Hepatic stellate cell (primary cell): ENCODE measurements at places on chromosomes 5 and 9.

- no peak for DNase-seq
Observed at GRCh38 chr5:89844548-89844947, 565.0 kb downstream of the CETN3 start.

DNA sequence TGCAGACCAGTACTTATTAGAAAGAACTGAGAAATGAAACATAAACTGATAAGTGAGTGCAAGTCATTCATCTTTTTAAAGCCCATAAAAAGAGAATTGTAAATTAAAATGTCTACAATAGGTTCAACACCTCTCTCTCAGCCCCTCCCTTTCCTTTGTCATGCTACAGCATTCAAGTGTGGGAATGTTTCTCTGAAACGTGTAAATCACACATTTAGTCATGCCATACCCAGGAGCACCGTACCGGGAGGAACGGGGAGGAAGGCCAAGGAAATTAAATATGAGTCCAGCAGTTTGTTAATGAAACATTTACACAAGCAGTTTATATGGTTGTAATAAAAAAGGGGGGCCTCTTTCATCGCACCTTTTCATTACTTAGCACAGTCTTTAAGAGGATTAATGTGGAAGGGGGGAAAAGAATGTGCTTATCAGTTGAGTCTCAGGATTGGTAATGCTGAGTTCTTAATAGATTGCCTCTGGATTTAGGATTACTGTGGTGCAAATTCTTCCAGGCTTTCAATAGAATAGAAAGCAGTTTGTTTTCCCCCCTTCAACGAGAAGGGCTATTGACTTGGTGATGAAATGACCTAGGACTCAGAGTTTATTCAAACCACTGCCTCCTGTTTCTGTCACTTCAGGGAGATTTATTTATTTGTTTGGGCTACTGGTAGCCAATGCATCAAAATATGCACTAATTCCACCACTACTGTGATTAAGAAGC is 176.0 kb upstream of the ZNF608 start:
- DNase-seq, result no peak

DNA sequence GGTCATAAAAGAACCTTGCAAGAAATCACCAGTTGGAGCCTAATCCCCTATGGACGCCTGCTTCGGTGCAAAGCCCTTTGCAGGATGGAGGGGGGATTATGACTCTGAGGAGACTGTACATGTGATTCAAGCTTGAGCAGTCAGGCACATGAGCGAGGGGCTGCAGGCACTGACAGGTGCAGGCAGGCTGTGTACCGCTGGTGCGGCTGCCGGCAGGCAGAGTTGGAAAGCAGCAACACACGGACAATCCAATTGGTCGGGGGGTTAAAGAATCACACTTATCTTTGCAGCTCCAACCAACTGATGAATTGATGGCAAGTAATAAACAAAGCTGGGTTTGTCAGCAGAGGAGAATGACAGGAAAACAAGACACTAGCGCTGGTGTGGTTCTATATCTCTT is 5.7 kb downstream of the WHRN start:
- no peak for DNase-seq

- no peak for DNase-seq
Observed at GRCh38 chr9:7147121-7148090, 389.6 kb downstream of the KDM4C start.

DNA sequence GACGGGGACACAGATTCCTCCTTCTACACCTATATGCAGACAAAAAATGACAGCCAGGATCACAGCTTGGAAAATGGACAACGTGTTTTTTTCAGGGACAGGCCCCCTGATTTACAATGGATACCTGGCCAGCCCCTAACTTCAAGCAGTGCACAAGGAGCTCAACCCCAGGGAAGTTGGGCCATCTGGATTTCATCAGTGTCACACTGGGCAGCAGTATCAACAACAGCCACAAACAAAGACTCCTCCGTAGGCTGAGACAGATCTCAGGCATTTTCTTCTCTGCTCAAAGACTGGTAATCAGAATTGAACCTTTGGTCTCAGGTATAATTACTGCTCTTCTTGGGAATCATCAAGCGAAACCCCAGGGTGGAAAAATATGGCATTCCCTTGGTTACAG is 374.0 kb downstream of the ZNF608 start:
- no peak for DNase-seq

GRCh38 chr9:89025553-89025952 is 34.3 kb downstream of the S1PR3 start:
- no peak for DNase-seq

DNA sequence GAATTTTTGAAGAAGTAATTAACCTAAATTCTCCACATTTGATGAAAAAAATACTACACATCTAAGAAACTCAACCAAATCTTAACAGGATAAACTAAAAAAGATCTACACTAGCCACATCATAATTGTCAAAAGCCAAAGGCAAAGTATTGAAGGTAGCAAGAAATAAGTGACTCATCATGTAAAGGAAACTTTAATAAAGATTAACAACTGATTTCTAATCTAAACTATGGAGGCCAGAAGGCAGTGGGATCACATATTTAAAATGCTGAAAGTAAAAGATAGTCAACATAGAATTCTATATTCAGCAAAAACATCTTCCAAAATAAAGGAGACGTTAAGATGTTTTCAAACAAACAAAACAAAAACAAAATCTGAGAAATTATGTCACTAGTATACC is 2002.9 kb downstream of the MAT2B start:
- DNase-seq, result no peak

DNA sequence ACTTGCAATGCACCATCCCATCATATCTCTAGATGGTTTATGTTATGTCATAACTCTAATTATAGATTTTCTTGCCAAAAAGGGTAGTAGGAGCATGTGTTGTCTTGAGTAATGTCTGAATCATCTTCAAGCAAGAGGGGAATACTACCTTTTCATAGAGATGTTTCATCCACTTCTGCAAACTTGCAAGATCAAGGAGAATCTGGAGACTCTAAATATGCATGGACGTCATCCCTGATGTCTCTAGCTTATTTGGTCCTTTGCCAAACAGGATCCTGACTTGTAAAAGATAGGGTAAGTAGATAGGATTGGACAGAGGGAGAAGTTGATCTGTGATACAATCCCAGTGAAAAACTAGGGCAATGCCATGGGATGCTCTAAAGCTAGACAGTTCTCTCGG is 246.5 kb downstream of the DMRTA1 start:
- DNase-seq, result no peak

DNA sequence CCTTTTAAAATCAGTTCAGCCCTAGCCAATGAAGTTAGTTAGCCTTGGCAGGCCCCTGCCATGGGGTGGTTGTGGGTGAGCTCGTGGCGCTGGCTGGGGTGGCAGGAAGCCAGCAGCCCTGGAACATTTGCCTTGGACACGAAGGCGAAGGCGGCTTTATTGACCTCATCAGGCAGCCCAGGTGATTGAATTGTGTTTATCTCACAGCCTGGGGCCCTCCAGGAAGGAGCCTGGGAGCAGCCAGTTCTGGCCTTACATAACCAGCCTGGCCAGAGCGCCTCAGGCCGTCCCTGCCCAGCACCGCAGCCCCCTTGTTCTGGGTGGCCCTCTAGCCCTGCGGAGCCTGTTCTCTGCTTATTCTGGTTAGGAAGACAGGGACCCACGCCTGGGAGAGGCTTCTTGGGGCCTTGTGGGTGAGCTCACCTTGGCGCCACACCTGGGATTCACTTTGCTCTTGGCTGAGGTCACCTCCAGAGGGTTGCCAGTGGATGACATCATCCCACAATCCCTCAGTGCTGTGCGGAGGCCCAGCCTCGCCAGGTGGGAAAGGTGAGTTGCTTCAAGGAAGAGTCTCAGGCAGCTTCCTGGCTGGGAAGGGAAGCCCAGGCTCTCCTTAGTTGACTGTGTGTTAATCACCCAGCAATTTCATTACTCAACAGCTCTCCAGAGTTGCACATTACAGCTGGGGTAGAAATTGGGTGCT is 54.4 kb upstream of the RPL26L1 start:
- no peak for DNase-seq

GRCh38 chr5:181052672-181053487 is 12.8 kb downstream of the BTNL9 start:
- DNase-seq, result no peak

DNA sequence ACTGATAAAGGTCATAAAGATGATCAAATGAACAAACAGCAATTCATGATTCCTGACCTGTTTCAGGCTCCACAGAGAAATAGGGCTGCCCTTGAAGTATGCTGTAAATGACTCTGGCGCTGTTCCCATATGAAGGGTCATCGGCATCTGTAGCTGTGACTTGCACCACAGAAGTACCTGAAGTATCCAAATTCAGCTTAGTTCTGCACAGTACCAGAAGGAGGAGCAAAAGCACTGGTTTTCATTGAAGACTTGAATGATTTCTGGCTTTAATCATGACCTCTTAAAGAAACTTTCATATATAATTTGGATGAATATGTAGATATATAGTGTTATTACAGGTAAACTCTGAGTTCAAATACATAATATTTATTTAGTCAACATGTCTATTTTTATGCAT is 109.1 kb downstream of the CDH10 start:
- DNase-seq, result no peak

- no peak for DNase-seq
Observed at GRCh38 chr5:1911773-1912235, 29.1 kb upstream of the IRX4 start.

DNA sequence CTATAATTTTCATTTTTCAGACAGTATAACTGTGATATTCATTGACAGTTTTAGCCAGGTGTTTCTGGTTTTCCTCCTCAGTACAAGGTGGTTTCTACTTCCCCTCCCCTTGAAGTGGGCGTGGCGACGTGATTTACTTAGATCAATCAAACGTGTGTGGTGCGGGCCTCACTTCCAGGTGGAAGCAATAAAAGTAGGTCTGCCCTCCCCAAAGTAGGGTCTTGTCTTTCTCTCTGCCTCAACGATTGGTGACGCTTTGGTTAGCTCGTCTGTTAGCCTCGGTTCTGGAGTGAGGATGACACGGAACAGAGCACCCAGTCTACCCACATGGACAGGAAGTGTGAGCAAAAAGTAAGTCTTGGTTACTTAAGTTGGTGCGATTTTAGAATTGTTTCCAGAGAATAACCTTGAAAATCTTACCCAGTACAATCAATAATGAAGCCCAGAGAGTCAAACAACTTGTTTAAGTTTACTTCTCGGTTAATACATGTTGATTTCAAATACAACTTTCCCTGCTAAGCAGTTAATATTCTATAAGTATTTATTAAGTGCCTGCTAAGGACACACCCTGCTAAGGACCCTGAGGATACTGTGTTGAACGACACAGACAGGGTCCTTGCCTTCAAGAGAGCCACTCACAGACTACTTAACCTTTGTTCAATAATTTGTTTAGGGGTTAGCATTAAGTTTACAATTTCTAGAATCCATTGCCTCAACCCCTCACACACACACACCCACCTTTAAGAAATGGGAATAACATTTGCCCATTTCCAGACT is 48.4 kb downstream of the COX7C start:
- DNase-seq, result no peak

DNA sequence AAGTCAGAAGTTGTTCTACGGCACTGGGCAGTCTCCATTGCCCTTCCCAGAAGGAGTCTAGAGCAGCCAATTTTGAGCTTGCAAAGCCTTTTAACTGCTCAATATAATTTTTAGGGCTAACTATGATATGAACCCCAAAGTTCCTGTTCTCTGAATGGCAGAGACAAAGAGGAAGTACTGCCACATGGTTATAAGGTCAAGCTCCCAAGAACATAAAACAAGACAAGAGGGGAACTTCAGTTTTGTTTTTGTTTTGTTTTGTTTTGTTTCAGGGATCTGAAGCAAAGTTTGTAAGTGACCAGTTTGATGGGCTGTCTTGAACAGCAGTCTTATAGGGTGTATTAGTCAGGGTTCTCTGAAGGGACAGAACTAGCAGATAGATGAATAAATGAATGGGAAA is 11.9 kb upstream of the SMC2 start:
- no peak for DNase-seq

DNA sequence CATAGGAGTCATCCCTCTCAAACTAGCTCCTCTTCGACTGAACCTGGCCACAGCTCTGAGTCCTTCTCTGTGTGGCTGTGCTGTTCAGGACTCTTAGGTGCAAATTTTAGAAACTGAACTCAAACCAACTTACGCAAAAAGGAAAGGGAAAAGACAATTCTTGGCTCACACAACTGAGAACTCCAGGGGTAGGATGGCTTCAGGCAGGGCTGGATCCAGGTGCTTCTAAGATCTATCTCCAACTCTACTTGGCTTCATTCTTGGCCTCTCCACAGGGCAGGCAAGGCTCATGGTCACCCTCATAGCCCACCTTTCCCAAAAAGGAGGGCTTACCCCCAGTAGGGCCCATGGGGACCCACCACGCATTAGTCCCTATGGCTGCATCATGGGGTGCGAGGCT is 8.1 kb downstream of the ASS1 start:
- DNase-seq, result no peak

DNA sequence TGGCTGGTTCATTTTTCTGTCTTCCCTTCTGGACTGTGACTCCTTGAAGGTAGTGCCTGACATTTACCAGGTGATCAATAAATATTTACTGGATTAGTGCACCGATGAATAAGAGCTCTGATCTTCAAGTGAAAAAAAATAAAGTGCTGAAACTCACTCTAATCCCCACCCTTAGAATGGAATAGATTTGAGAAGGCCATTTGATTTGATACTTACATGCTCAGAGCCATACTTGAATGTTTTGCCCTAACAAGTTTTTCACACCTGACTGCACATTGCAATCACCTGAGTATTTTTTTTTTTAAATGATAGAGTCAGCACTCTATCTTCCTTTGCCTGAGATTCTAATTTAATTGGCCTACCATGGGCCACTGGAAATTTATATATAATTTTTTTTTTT is 105.7 kb downstream of the LRRC70 start:
- no peak for DNase-seq

DNA sequence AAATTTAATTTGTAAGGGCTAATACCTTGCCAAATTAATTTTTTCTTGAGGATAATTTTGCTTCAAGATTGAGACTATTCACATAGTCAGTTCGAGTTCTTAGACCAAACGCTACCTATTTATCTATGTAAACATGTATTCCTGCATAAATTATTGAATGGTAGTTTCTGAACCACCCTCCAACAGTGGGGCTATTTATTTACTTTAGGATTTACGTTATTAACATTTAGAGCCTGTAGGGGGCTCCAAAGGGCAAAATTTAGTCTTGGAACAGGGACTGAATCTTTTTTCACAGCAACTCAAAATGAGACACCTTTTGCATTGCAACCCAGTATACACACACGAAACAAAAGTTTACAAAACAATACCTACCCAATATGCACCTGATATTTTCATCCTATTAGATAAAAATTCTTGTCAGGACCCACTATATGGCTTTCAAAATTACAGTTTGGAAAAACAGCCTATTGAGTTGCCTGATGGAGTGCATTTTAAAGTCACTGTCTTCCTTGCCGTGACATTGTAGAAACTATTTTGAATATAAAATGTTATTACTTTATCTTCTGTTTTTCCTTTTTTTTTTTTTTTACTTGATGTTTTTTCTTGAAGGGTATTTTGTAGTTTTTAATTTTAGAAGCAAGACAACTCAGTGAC is 47.1 kb upstream of the POU4F3 start:
- DNase-seq, result peak; percentile 22
